Uterus (tissue), 4 donors: ENCODE measurements at places on chromosomes 3 and 15. TPM values are rescaled to one million over a fixed set of nuclear protein-coding genes. Genes with fewer than 3 reads are reported as not detected.
A peak's percentile ranks its signal among the peaks of the same experiment; 100 is the strongest.

DNA sequence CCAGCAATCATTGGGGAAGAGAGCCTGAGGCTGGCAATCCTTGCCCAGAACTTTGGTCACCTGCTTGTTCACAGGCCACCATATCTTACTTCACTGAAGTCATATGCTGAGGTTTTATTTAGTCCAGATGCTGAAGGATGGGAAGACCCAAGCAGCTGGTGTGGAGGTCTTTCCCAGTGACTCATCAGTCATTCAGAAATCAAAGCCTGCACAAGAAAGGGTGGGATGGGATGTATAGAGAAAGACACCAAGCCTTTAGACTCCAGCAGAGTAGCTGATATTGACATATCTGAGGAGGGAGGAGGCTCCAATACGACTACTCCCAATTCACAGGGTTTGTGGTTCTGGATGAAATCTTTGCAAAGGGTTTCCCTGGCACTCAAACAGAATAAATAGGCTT is 13.0 kb upstream of the PHLDB2 start:
- H3K36me3 ChIP-seq: no peaks in the 10 kb centered on the region
- no peaks in the 10 kb centered on the region for H3K27me3 ChIP-seq
- H3K27ac ChIP-seq: no peak overlapping the region

- H3K36me3 ChIP-seq: no peaks in the 10 kb centered on the region
- no peak overlapping the region for H3K27ac ChIP-seq
- H3K4me3 ChIP-seq: no peak overlapping the region
- H3K4me1 ChIP-seq: no peaks in the 10 kb centered on the region
These were observed 23.6 kb downstream of the RHCG start for GRCh38 chr15:89472785-89473256.

DNA sequence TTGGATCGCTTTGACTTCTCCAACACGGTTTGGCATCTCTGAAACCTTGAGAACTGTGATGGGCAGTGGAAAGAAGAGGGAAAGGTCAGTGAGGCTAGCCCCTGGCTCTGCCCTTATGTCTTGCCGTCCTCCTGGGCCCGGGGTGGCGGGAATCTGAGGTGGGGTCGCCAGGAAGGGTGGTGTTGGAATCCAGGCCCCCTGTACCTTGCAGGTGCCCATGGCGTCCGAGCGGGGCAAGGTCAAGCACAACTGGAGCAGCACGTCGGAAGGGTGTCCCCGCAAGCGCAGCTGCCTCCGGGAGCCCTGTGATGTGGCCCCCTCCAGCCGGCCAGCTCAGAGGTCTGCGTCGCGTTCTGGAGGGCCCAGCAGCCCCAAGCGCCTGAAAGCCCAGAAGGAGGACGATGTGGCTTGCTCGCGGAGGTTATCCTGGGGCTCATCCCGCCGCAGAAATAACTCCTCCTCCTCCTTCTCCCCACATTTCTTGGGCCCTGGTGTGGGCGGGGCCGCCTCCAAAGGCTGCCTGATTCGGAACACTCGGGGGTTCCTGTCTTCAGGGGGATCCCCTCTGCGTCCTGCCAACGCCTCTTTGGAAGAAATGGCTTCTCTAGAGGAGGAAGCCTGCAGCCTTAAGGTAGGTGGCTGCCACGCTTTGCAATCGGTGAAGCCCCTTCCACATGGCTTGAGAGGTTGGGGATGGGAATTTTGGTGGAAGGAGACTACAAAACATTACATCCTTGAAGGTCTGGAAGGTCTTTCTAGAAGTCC is 907 bp downstream of the TATDN2 start:
- H3K4me1 ChIP-seq: peaks cover 4% of the 10 kb centered on the region
- H3K27ac ChIP-seq: peak overlapping the region; percentile 94
- no peaks in the 10 kb centered on the region for H3K27me3 ChIP-seq
- H3K4me3 ChIP-seq: peak overlapping the region; percentile 71
- DNase-seq: no peak
- no peaks in the 10 kb centered on the region for H3K36me3 ChIP-seq

GRCh38 chr3:69698728-69699127 is 40.5 kb upstream of the MITF start:
- no peaks in the 10 kb centered on the region for H3K4me1 ChIP-seq
- DNase-seq: no peak
- H3K36me3 ChIP-seq: no peaks in the 10 kb centered on the region

GOLGA8J gene
- not detected for total RNA-seq

DNA sequence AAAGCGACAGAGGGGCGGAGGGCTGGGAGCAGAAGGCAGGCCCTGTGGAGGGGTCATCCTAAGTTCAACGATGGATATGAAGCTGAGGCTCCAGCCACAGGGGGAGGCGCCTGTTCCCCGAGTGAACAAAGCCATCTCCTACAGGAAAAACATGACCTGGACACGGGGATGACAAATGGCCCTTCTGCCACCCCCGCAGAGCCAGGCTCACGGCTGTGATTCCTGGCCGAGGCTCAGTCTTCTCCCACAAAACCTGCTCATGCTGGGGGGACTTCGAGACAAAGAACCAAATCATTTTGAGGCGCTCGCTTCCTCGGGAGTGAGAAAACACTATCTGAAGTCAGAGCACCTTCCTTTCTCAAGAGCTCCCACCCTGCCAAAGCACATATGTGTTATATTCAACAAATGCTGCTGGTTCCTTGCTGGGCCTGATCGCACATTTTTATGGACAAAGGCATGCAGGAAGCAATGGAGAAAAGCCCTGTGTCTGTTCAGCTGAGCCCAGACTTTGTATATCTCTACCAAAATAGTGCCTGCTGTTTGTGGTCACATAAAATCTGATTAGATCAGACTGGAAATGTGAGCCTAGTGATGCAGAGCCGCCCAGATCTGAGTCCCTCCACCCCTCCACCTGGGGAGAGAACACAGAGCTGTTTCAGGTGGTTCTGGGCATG is 5.6 kb downstream of the RBP1 start:
- peak; percentile 42 for DNase-seq
- no peak overlapping the region for H3K4me3 ChIP-seq
- no peaks in the 10 kb centered on the region for H3K27me3 ChIP-seq
- H3K36me3 ChIP-seq: no peaks in the 10 kb centered on the region
- peaks cover 24% of the 10 kb centered on the region for H3K4me1 ChIP-seq

DNA sequence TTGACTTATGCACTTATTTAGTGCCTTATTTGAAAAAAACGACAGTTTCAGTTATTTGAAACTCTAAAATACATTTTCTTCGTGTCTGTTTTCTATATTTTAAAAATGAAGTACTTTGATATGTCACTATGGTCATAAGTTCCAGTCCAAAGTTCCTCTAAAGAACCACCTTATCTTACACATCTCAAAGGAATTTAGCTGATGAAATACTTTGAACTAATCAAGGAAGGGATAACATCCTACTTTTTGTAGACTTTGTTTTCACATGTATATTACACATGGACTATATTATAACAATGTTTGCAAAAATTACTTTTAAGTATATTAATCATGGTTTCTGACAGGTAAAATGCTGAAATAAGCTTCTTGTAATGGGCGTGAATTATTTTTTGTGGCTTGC is 265.8 kb upstream of the ZNF717 start:
- H3K4me1 ChIP-seq: no peaks in the 10 kb centered on the region
- no peak overlapping the region for H3K27ac ChIP-seq
- no peak overlapping the region for H3K4me3 ChIP-seq
- H3K36me3 ChIP-seq: no peaks in the 10 kb centered on the region

- H3K36me3 ChIP-seq: no peaks in the 10 kb centered on the region
- no peak overlapping the region for H3K4me3 ChIP-seq
- H3K27me3 ChIP-seq: no peaks in the 10 kb centered on the region
- no peak overlapping the region for H3K27ac ChIP-seq
- H3K4me1 ChIP-seq: no peaks in the 10 kb centered on the region
These were observed 775.8 kb downstream of the ZNF385D start for GRCh38 chr3:20975188-20975651.

GRCh38 chr3:141410408-141410807 is 42.1 kb downstream of the ZBTB38 start:
- H3K4me1 ChIP-seq: peaks cover 36% of the 10 kb centered on the region
- peak; percentile 73 for DNase-seq
- no peaks in the 10 kb centered on the region for H3K27me3 ChIP-seq
- no peaks in the 10 kb centered on the region for H3K36me3 ChIP-seq

SETD2 gene
- total RNA-seq: 84.5 TPM

IFT122 gene
- 70.2 TPM for total RNA-seq
